ENCODE measurements at places on chromosomes 6 and 20. TPM values are rescaled to one million over a fixed set of nuclear protein-coding genes. Genes with fewer than 3 reads are reported as not detected.

- no peak for DNase-seq
These were observed 9.6 kb downstream of the JARID2 start for GRCh38 chr6:15255481-15255880.

- DNase-seq = peak; percentile 34
These were observed 6.5 kb upstream of the RAET1G start for GRCh38 chr6:149929422-149929821.

DNA sequence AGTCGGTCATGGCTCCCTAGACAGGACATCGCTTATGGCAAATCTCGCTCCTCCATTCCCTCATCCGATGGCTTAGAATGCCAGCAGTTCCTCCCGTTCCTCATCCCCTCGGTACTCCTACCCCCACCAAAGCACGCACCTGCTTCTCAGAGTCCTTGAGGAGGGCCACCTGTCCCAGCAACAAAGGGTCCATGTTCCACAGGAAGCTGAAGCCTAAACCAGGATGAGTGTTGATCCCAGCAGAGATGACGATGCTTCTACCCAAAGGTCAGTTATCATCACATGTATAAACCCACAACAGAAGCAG, 111.2 kb downstream of the THBS2 start:
- no peak for DNase-seq

DNA sequence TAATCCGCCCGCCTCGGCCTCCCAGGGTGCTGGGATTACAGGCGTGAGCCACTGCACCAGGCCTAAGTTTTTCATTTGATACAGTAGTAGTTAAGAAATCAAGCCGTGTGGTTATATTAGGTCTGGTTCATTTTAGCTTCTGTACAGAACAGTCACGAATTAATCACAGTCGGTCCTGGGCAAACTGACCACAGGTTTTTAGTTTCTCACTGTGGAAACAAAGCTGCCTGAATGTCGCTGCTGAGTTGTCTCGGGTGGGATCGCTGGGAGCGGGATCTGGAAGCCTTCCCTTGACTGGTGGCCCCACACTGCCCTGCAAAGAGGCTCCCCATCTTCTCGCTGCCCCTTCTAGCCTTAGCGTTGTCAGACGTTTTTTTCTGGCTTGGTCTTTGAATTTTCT, 18.6 kb downstream of the UCKL1 start:
- DNase-seq = no peak

GRCh38 chr6:106617857-106618256, 11.4 kb downstream of the RTN4IP1 start:
- DNase-seq = no peak

- DNase-seq = no peak
These were observed 801.9 kb downstream of the QKI start for GRCh38 chr6:164216368-164216767.

- DNase-seq = no peak
These were observed 359.6 kb upstream of the KCNQ5 start for GRCh38 chr6:72262254-72262653.

DNA sequence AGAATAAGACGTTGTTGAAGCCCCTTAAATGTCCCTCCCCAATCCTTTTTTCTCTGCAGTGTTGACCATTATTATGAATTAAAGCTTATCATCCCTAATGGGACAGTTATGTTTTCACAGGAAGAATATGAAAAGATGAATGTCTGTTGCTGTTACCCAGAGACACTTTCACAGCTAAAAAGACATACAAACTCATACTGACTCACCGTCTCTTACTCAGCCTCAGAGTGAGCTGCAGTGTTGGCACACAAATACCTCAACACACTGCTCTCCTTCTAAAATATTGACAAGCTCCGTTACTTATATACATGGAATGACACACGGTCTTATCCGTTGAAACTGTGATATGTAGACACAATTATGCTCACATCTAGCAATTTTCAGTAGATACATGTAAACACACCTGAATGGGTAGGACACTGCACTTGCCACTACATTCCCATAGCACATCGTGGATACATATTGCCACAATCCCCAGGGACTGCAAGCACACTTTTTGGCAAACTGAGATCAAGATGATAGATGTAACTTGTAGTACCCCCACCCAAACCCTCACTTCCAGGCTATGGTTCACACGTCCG, 9.6 kb upstream of the SAPCD1 start:
- DNase-seq = no peak

DNA sequence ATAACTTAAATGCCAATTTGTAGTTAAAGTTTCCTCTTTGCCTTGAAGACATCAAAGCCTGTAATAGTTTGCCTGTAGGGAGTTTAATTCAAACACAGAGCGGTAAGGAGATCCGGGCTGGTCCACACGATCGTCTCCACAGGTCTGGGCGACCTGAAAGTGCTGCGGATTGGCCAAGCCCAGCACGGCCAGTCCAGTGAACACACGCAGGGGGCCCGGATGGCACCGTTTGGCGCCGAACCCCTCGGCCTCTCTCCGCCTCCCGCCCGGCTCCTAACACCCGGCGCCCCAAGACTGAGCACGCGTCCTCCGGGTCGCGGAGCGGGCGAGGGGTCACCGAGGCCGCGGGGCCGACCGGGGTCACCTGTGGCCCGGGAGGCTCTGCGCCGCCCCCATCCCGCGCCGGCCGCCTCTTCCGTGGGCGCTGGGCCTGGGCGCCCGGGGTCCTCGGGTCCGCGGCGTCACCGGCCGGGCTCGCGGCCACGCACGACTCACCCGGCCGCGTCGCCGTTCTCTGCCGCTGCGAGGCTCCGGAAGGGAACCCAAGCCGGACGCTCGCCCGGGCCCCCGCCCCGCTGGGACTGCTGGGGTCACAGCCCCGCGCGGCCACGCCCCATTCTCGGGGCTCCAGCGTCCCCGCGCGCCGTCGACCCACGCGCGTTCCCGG, 481 bp downstream of the SERPINB6 start:
- peak; percentile 60 for DNase-seq

DNA sequence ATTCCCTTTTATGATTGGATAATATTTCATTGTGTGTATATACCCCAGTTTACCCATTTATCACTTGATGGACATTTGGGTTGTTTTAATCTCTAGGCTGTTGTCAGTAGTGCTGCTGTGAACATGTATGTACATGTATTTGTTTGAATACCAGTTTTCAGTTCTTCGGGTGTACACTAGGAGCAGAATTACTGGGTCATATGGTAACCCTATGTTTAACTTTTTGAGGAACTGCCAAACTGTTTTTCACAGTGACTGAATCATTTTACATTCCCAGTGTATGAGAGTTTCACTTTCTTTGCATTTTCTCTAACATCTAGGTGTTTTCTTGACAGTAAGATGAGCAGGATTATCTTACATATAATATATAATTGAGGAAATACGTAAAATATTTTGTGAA, 44.7 kb upstream of the ADIG start:
- no peak for DNase-seq

- no peak for DNase-seq
These were observed 163.2 kb upstream of the TAB2 start for GRCh38 chr6:149154261-149154821.

DNA sequence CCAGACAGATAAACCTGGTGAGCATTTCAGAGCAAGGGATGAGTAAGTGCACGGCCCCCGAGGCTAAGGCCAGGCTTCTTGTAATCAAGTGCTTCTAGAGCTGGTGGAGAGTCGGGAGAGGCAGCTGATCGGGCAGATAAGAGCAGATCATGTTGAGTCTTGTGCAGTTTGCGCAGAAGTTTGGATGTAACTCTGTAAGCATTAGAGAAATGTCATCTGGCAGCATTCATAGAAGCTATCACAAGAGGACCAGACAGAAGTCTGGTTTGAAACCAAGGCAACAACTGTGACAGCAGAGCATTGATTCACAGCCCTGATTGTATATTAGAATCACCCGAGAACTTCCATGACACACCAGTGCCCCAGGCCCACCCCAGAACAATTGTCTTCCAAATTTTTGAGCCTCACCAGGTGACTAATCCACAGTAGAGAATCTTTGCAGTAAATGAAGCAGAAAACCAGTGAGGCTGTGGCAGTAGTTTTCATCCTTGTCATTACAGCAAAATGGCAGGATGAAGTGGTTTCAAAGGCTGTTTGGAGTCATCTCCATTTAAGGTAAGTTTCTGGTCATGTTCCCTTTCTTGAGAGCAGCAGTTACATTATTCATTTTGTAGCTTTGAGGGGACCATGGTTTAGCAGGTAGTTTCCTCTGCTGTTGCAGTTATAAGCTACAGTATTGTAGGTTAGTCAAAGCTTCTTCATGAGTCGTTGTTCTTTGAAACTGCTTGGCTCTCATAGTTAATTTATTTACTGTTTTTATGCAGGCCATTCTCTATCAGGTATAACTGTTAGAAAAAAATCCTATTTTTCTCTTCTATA, 84.1 kb downstream of the RNF217 start:
- DNase-seq = no peak

GRCh38 chr6:22473991-22474682, 95.2 kb upstream of the HDGFL1 start:
- no peak for DNase-seq

DNA sequence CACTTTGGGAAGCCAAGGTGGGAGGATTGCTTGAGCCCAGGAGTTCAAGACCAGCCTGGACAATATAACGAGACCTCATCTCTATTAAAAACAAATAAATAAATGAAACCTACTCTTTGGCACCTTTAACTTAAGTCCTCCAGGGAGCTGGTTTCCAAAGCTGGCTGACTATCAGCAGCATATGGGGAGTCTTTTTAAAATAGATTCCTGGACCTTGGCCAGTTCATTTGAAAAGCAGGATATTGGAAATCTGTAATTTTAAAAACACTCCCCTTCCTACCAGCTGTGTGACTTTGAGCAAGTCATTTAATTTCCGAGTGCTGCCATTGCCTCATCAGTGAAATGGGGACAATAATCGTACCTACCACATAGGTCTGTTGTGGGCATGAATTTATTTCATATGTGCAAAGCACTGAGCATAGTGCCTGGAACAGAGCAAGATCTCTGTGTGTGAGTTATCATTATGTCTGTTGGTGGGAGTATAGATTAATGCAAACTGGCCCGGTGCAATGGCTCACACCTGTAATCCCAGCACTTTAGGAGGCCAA, 40.9 kb upstream of the PTPN1 start:
- DNase-seq = no peak

- DNase-seq = no peak
These were observed 363.1 kb downstream of the PRKN start for GRCh38 chr6:162364488-162364887.

- DNase-seq = no peak
These were observed 42.6 kb upstream of the KHDRBS2 start for GRCh38 chr6:62328607-62329006.

GRCh38 chr6:125294036-125294435, 7.7 kb downstream of the HDDC2 start:
- DNase-seq = no peak

DNA sequence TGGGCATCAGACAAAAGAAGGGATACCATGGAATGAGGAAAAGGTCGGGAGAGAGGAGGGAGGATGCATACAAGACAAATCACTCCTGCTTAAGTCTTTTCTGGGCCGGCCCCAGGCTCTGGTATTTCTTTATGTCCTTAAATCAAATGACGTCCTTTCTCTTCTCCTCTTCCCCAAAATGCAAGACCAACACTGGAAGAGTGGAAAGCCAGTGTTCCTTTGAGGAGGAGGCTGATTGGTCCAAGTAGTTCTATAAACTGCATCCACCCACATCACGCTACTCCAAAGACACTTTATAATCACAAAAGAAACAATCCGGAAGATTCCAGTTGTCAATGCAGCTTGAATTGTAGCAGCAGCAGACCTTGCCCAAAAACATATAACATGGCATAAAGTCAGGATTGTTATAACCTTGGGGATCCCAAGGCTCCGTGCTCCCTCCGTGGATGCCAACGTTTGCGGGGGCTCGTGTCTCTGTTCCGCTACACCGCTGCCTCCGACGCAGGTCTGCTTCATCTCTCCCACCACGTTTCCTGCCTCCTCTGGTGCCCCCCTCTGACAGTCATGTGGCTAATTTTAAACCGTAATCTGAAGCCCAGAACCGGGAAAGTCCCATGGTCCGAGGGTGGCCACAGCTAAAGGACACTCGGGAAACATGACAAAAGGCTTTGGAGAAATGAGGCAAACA, 47.1 kb downstream of the MCUR1 start:
- peak; percentile 40 for DNase-seq

- DNase-seq = no peak
These were observed 135.0 kb downstream of the CEBPB start for GRCh38 chr20:50325651-50326050.

DNA sequence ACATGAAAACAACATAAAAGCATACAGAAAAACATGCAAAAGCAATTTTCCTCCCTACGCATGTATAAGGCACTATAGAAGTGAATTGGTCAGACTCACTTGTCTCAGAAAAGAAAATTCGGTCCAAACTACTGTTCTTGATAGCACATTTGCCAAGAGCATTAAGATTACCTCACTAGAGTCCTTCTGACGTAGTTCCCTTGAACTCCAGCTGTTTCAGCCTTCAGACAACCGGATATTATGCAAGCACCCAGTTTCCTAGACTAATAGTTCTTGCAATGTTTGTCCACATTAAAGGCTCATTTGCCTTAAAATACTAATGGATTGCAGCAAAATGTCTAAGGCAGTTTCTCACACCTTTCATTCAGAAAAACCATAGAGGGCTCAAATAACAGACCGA, 2.5 kb upstream of the CASS4 start:
- no peak for DNase-seq

GRCh38 chr20:20815711-20816455, 103.4 kb upstream of the RALGAPA2 start:
- no peak for DNase-seq

- DNase-seq = no peak
These were observed 262.3 kb downstream of the ADGB start for GRCh38 chr6:146861029-146861563.

- peak; percentile 81 for DNase-seq
These were observed 59.1 kb upstream of the SUPT3H start for GRCh38 chr6:45436544-45437438.

- no peak for DNase-seq
These were observed 19.4 kb downstream of the MAP3K5 start for GRCh38 chr6:136772685-136773472.

- DNase-seq = no peak
These were observed 11.8 kb downstream of the C20orf203 start for GRCh38 chr20:32661820-32662528.

GRCh38 chr6:3226042-3226441, 1.4 kb downstream of the TUBB2B start:
- DNase-seq = no peak

TSBP1 gene
- not detected for total RNA-seq

HLA-DOB gene
- total RNA-seq = not detected

CDH26 gene
- 1.6 TPM for total RNA-seq

DDX43 gene
- total RNA-seq = not detected

ANKRD66 gene
- total RNA-seq = not detected

SERINC3 gene
- total RNA-seq = 82.9 TPM

HEY2 gene
- 38.1 TPM for total RNA-seq

RAMACL gene
- total RNA-seq = 0.14 TPM

FILIP1 gene
- 107 TPM for total RNA-seq

FOXP4 gene
- 24.5 TPM for total RNA-seq

PTGIS gene
- total RNA-seq = 7.8 TPM

PHIP gene
- total RNA-seq = 26.5 TPM

RHAG gene
- not detected for total RNA-seq

ELMO2 gene
- total RNA-seq = 35.7 TPM

Data from cardiac muscle cell (in vitro differentiated cells and primary cell).